ENCODE measurements at places on chromosomes 2 and 18. TPM values are rescaled to one million over a fixed set of nuclear protein-coding genes. Genes with fewer than 3 reads are reported as not detected.

GRCh38 chr2:128727914-128728313, 409.2 kb upstream of the HS6ST1 start:
- DNase-seq: no peak
- H3K4me1 ChIP-seq: no peaks in the 10 kb centered on the region
- no peak overlapping the region for H3K4me3 ChIP-seq
- H3K27me3 ChIP-seq: no peaks in the 10 kb centered on the region

GRCh38 chr2:214671319-214671885, 138.1 kb downstream of the BARD1 start:
- no peaks in the 10 kb centered on the region for H3K36me3 ChIP-seq
- H3K4me3 ChIP-seq: no peak overlapping the region
- DNase-seq: no peak
- no peaks in the 10 kb centered on the region for H3K4me1 ChIP-seq
- H3K27me3 ChIP-seq: no peaks in the 10 kb centered on the region

DNA sequence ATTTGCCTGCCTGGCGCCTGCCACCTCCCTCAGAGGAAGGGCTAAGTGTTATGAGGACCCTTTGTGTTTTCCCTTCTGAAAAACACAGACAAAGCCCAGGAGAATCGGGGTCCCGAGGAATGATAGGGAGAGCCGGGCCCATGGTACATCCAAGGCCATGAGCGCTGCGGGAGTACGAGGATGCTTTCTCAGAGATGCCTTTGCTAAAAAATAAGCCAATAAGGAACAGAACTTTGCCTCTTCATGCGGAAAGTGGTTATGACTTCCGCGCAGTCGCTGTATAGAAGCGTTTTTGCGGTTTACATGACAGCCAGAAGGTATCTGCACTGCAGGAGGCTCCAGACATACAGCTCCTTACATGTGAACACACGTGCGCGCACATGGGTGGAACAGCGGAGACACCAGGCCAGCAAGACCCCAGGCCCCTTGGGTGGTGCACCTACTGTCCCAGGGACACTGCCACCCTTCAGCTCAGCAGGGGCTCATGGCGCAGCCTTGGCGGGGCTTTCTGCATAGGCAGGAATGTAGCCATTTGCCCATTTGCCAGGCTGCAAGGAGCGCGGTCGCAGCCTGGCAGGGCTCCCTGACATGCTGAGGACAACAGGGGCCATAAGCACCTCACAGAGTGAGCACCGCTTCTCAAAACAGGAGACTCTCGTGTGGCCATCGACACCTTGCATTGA, 252.4 kb upstream of the SALL3 start:
- DNase-seq: no peak
- H3K27ac ChIP-seq: no peak overlapping the region

DNA sequence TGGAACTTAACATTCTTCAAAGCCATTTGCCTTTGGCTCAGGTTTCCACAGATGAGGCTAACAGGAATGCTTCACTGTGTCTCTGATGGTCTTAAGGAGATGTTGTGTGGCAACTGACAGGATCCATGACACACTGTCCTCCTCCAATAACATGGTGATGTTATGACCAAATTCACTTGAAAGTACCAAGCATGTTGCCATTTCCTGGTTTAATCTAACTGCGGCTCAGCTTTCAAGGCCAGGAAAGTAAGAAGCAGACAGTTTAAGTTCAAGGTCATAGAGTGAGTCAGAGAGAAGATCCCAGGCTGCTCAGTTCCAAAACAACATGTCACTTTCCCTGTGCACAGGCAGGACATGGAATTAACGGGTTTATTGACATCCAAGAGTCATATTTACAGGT, 513.6 kb downstream of the STK39 start:
- H3K27ac ChIP-seq: no peak overlapping the region

DNA sequence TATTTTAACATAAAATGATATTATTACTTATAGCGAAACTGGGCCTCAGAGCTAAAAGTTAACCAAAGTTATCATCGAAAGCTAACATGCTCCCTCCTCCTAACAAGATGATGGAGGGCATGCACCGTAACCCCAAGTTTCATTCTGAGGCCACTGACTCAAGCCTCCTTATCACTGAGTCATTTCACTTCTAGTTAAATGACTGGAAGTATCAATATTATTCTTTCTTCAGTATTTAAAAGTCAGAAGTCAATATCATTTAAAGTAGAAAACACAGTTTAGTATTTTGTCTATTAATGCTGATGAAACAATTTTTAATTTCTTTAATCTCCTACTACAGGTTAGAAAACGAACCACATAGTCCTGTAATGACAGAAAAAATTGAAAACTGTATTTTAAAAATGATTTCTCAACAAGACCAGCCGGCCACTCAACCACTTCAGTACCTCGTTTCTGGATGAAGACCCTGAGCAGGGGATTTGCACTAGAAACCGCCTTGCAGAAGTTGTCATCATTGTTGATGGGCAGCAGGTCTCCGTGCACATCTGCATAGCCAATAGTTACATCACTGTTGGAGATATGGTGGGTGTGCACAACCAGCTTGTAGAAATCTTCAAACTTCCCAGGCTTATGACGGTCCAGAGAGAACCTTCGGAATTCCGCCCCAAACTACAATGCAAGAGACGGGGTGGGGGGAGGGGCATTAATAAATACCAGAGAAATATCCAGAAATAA, 44.9 kb downstream of the PARD6G start:
- no peaks in the 10 kb centered on the region for H3K4me1 ChIP-seq
- H3K4me3 ChIP-seq: no peak overlapping the region
- H3K27ac ChIP-seq: no peak overlapping the region
- H3K36me3 ChIP-seq: no peaks in the 10 kb centered on the region
- no peaks in the 10 kb centered on the region for H3K27me3 ChIP-seq
- DNase-seq: no peak

DNA sequence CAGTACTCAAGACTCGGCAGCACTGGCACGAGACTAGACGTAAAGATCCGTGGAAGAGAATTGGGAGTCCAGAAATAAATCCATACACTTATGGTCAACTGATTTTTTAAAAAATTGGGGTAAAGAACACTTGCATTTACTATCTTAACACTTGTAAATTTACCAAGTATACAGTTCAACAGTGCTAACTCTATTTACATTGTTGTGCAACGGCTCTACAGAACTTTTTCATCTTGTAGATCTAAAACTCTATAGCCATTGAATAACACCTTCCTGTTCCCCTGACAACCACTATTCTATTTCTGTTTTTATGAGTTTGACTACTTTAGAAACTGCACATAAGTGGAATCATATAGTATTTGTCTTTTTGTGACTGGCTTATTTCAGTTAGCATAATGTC, 129.4 kb upstream of the SP3 start:
- no peaks in the 10 kb centered on the region for H3K36me3 ChIP-seq
- H3K27me3 ChIP-seq: no peaks in the 10 kb centered on the region
- H3K4me1 ChIP-seq: no peaks in the 10 kb centered on the region
- H3K27ac ChIP-seq: no peak overlapping the region
- no peak for DNase-seq
- no peak overlapping the region for H3K4me3 ChIP-seq

DNA sequence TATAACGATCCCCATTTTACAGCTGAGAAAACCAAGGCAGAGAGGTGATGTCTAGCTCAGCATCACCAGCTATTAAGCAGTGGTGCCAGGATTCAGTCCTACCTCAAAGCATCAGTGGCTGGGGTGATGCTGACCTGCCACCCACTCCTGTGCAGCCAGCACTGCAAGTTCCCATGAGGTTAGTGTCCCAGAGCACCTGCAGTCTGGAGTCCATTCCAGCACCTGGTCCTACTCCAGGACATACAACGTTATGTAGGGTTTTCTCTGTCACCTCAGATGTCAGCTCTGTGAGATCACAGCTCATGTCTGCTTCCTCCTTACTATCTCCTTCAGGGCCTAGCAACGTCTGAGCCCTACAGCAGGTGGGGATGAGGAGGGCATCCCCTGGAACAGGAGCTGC, 328.0 kb upstream of the HS6ST1 start:
- H3K4me1 ChIP-seq: no peaks in the 10 kb centered on the region
- H3K27me3 ChIP-seq: no peaks in the 10 kb centered on the region
- DNase-seq: no peak
- H3K27ac ChIP-seq: no peak overlapping the region
- H3K36me3 ChIP-seq: no peaks in the 10 kb centered on the region
- no peak overlapping the region for H3K4me3 ChIP-seq

GRCh38 chr2:71700041-71700657, 246.8 kb downstream of the DYSF start:
- no peak overlapping the region for H3K27ac ChIP-seq
- H3K4me3 ChIP-seq: no peak overlapping the region
- no peaks in the 10 kb centered on the region for H3K4me1 ChIP-seq
- no peaks in the 10 kb centered on the region for H3K27me3 ChIP-seq
- no peak for DNase-seq

DNA sequence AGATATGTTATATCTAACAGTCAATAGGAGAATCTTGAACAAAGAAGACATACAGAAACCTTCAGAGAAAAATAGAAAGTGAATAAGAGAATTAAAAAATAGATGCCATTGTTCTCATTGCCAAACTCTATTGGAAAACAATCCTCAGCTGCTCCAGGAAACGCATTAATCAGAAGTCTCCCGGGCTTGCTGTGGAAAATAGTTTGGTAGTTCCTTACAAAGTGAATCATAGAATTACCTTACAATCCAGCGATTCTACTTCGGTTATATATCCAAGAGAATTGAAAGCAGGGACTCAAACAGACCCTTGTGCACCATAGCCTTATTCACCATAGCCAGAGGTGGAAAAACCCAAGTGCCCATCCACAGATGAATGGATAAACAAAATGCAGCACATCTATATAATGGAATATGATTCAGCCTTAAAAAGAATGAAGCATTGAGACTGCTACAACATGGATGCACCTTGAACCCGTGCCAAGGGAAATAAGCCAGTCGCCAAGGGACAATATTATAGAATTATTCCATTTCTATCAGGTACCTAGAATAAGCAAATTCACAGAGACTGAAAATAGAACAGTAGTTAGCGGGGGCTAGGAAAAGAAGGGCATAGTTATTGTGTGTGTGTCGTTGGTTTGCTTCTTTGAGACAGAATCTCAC, 21.9 kb upstream of the CHRNA1 start:
- peaks cover 8% of the 10 kb centered on the region for H3K4me1 ChIP-seq
- no peak overlapping the region for H3K27ac ChIP-seq
- H3K36me3 ChIP-seq: no peaks in the 10 kb centered on the region
- no peaks in the 10 kb centered on the region for H3K27me3 ChIP-seq
- H3K4me3 ChIP-seq: no peak overlapping the region
- DNase-seq: no peak

DNA sequence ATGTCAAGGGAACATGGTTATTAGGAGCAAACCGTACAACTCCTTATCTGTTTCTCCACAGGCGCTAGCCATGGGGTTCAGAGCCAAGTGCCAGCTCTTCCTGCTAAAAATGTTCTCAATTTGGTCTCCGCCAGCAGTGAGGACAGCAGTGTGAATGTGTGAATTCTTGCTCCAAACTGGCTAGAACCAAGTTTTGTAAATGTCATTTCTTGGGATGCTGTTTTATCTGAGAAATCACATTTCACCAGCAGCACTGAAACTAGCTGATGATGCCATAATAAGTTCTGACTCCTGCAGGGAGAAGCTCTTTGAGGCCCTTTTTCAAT, 140.6 kb upstream of the LGALSL start:
- H3K27ac ChIP-seq: no peak overlapping the region
- no peak for DNase-seq
- H3K4me1 ChIP-seq: no peaks in the 10 kb centered on the region
- H3K27me3 ChIP-seq: no peaks in the 10 kb centered on the region

GRCh38 chr18:65260030-65260429, 490.8 kb upstream of the CDH7 start:
- H3K27me3 ChIP-seq: no peaks in the 10 kb centered on the region
- H3K4me1 ChIP-seq: no peaks in the 10 kb centered on the region
- DNase-seq: no peak
- no peak overlapping the region for H3K4me3 ChIP-seq
- no peak overlapping the region for H3K27ac ChIP-seq

GRCh38 chr2:210475706-210476105, 853 bp downstream of the LANCL1 start:
- no peaks in the 10 kb centered on the region for H3K27me3 ChIP-seq
- peaks cover 13% of the 10 kb centered on the region for H3K36me3 ChIP-seq
- no peak for DNase-seq
- H3K27ac ChIP-seq: peak overlapping the region; percentile 87
- peaks cover 40% of the 10 kb centered on the region for H3K4me1 ChIP-seq

DNA sequence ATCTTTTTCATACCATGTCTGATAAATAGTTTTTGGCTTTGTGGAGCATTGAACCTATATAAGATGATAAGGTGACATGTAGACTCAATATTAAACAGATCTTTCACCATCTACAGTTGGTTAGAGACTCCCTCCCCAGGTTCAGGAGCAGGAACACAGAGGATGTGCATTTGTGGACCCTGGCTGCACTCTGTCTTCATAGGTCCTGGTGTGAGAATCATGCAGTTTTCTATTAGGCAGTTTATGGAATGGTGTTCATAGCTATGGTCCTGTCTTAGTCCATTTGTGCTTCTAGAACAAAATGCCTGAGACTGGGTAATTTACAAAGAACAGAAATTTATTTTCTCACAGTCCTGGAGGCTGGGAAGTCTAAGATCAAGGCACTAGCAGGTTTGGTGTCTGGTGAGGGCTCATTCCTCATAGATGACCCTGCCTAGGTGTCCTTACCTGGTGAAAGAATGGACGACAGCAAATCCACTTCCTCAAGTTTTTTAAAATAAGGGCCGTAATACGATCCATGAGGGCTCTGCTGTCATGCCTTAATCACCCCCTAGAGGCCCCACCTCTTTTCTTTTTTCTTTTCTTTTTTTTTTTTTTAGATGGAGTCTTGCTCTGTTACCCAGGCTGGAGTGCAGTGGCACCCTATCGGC, 35.3 kb upstream of the FAM98A start:
- no peak overlapping the region for H3K27ac ChIP-seq
- H3K36me3 ChIP-seq: no peaks in the 10 kb centered on the region
- no peak for DNase-seq
- no peaks in the 10 kb centered on the region for H3K27me3 ChIP-seq
- H3K4me3 ChIP-seq: no peak overlapping the region

Gene RPL31
- total RNA-seq: 1,340 TPM

Gene SCTR
- not detected for total RNA-seq

Gene LIPG
- total RNA-seq: not detected

Gene NEU2
- not detected for total RNA-seq

Gene DYNAP
- total RNA-seq: not detected

Gene SLC4A5
- total RNA-seq: 1.9 TPM

Gene IL36RN
- not detected for total RNA-seq

Gene PROM2
- 0.18 TPM for total RNA-seq

Gene RPE
- 49.8 TPM for total RNA-seq

Gene NAT8
- not detected for total RNA-seq

Gene AGAP1
- total RNA-seq: 3.3 TPM

Gene ZNF804A
- total RNA-seq: not detected

Gene CACNB4
- total RNA-seq: 0.18 TPM

Gene IL18RAP
- 4.9 TPM for total RNA-seq

Measured in CD8-positive, alpha-beta memory T cell (primary cell).